ENCODE measurements at places on chromosomes 2 and 18. TPM values are rescaled to one million over a fixed set of nuclear protein-coding genes. Genes with fewer than 3 reads are reported as not detected.

PAX3 gene
- total RNA-seq: not detected

PMAIP1 gene
- 5.9 TPM for total RNA-seq

ZNF804A gene
- total RNA-seq: 0.37 TPM

STPG4 gene
- 0.89 TPM for total RNA-seq

MFSD6 gene
- 59.8 TPM for total RNA-seq

TMEFF2 gene
- total RNA-seq: not detected

SLC9A4 gene
- total RNA-seq: not detected

POTEC gene
- total RNA-seq: not detected

CFAP65 gene
- total RNA-seq: not detected

SAG gene
- total RNA-seq: 0.09 TPM

CLEC4F gene
- total RNA-seq: 3.0 TPM

LRP1B gene
- total RNA-seq: not detected

TNFAIP6 gene
- 0.70 TPM for total RNA-seq

PGAP1 gene
- 4.8 TPM for total RNA-seq

ATP6V1B1 gene
- total RNA-seq: not detected

ANKMY1 gene
- 32.3 TPM for total RNA-seq

FEZ2 gene
- total RNA-seq: 61.2 TPM

TWIST2 gene
- total RNA-seq: 2.1 TPM

BMP10 gene
- total RNA-seq: not detected

POU3F3 gene
- total RNA-seq: not detected

HOXD12 gene
- total RNA-seq: not detected

TFCP2L1 gene
- 6.6 TPM for total RNA-seq

SMAD7 gene
- total RNA-seq: 21.2 TPM

TGFA gene
- 12.3 TPM for total RNA-seq

APLF gene
- total RNA-seq: 7.2 TPM

BOK gene
- 13.0 TPM for total RNA-seq

CDKL4 gene
- 0.85 TPM for total RNA-seq

ABHD1 gene
- 0.38 TPM for total RNA-seq

IL1F10 gene
- total RNA-seq: not detected

ARHGEF33 gene
- total RNA-seq: 2.0 TPM

SCN7A gene
- 5.3 TPM for total RNA-seq

LYG1 gene
- 2.3 TPM for total RNA-seq

ITGA6 gene
- total RNA-seq: 110 TPM
